ENCODE measurements at places on chromosomes 12 and 14. TPM values are rescaled to one million over a fixed set of nuclear protein-coding genes. Genes with fewer than 3 reads are reported as not detected.

- peak; percentile 69 for DNase-seq
Measured at GRCh38 chr12:31369712-31370521, 44.0 kb upstream of the SINHCAF start.

GRCh38 chr12:95988506-95989275, 7.5 kb downstream of the HAL start:
- no peak for DNase-seq

ABCC9 gene
- 9.9 TPM for total RNA-seq

C12orf50 gene
- under 0.01 TPM for total RNA-seq

ANG gene
- 5.1 TPM for total RNA-seq

- no peak for DNase-seq
Measured at GRCh38 chr14:105161964-105162668, 6.5 kb downstream of the JAG2 start.

DNA sequence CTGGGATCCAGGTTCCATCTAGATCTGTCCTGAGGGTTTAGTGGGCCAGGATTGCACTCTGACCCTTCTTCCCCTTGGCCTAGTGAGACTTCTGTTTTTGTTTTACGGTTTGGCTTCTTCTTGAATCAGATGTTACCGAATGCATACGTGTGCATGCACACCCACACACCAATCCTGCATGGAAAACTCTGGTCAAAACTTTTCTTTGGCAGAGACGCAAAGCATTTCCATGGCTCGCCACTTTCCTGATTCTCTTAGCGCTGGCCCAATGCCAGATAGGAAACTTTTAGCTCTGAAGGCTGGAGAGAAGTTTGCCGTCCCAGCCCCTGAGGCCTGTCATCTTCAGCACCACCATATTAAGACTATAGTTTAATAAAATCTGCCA, 67.4 kb upstream of the ACTN1 start:
- peak; percentile 42 for DNase-seq

DNA sequence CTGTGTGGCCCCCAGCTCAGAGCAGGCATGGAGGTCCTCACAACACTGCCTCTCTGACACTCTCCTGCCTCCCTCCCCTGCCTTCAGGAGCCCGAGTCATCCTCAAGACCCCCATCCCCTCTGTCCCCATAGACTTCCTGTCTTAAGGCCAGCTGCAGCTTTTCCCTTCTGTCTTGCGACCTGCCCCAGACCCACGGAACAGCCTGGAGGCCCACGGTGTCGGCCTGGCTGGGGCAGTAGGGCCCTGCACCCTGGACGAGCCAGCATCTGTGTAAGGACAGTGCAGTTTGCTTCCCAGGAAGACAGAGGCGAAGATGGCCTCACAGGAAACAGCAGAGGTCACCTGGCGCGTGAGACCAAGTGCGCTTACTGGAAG, 9.7 kb downstream of the TEDC1 start:
- no peak for DNase-seq

DNA sequence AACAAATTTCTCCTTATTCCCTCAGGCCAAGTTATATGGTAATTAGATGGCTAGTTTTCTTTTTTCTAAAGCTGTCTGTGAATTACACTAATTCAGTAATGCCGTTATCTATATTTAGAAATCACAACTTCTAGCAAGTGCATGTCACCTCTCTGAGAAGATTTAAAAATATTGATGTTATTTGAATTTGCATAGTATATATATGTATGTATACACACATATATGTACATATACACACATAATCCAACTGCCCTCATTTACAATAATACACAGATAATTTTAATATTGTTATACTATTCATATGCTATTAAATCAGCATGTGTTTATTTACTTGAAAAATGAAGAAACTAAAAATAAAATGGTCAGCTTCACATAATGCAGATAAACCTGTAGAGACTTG, 563.9 kb downstream of the SLC16A7 start:
- no peak for DNase-seq

PIWIL1 gene
- not detected for total RNA-seq

GRCh38 chr12:32820376-32820931, 64.8 kb upstream of the YARS2 start:
- DNase-seq: no peak

GRCh38 chr12:15540469-15540872, 218.2 kb downstream of the PTPRO start:
- DNase-seq: peak; percentile 57

KLHDC2 gene
- 135 TPM for total RNA-seq

MYF5 gene
- total RNA-seq: not detected

MYO1A gene
- total RNA-seq: 0.26 TPM

DNA sequence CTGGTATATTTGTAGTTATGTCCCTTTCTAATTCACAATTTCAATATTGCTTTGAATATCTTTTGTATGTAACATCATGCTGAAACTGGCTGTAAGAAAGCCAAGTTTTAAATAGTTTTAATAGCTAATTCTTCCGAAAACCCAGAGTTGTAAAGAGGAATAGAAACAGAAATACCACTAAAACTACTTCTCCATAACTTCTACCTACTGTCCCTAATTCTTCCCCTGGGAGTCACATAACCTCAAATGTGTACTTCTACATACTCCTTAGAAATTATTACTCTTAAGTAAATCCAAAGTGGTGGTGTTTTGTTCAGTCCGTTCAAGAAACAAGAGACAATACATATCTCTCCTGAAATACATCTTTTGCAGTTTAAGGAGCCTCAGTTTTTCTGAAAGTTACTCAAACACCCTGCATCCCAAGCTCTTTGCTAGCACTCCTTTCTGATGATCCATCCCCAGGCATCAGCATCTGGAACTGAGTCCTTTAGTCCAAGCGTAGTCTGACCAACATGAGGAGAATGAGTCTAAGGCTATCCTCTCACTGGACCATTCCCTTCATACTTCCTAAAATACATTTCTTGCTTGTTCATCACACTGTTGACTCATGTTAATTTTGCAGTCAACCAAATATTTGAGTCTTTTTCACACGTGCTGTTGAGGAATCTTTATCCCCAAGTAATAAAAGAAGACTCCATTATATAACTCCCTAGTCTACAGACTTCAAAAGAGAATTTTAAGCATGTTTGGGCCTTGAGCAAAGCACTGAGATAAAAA, 214.3 kb upstream of the NUDT4 start:
- DNase-seq: peak; percentile 87

GRCh38 chr12:112386726-112387125, 4.5 kb upstream of the HECTD4 start:
- no peak for DNase-seq

- DNase-seq: no peak
Measured at GRCh38 chr12:17015501-17015900, 409.5 kb upstream of the LMO3 start.

- peak; percentile 90 for DNase-seq
Measured at GRCh38 chr12:131860472-131861260, 32.5 kb downstream of the MMP17 start.

DNA sequence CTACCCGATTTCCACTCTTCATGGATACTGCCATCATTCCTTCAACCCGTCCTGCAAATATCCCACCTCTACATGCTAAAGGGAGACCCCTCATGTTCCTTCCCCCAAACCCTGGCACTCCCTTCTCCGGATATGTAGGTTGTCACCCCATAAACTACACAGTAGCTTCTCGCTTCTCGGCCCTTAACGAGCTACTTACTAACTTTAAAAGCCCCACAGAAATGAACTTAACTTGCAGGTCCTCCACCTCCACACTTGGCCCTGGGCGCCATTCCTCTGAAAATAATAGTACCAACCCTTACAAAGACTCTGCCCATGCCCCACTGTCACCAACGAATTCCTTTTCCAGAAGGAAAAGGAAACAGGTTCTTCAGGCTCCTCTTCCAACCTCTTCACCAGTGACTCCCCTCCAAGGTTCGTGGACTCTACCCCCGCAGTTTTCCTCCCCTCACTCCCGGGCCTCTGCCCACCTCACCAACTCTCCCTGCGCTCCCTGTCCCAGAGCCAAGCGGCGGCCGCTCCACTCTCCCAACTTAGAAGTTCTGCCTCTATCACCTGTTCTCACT, 1.2 kb downstream of the SPPL3 start:
- no peak for DNase-seq

All from fibroblast of lung (primary cell).